ENCODE measurements at places on chromosomes 13 and 19. TPM values are rescaled to one million over a fixed set of nuclear protein-coding genes. Genes with fewer than 3 reads are reported as not detected.
A peak's percentile ranks its signal among the peaks of the same experiment; 100 is the strongest.

Gene FAM216B
- not detected for total RNA-seq

DNA sequence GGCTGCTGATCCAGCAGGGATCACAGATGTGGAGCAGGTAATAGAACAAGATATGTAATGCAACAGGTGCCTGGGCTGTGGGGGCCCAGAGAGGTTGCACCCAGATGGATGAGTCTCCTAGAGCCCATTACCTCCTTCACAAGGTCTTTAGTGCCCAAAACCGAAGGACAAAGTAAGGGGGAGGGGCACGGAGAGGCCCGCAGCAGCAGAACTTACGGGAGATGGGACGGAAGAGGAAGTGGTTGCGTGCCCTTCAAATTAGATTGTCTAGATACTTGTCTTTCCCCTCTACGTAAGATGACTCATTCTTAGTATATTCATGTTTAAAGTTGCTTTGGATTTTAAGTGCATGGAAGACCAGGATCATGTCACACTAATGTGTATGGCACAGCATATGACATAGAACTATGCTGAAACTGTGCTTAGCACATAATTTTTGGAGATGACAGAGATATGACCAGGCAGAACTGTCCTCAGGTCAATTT lies 5.7 kb upstream of the MRPS31 start:
- DNase-seq, result peak; percentile 77

Gene CERS4
- total RNA-seq, result 30.0 TPM

GRCh38 chr13:89748716-89749115 lies 1598.8 kb upstream of the MIR17HG start:
- DNase-seq, result no peak

- no peak for DNase-seq
These were observed 33.3 kb upstream of the GAS6 start for GRCh38 chr13:113897161-113897560.

GRCh38 chr19:40982594-40983101 lies 8.4 kb upstream of the CYP2B6 start:
- DNase-seq, result no peak

GRCh38 chr19:10450853-10451609 lies 30.7 kb downstream of the PDE4A start:
- DNase-seq, result no peak

DNA sequence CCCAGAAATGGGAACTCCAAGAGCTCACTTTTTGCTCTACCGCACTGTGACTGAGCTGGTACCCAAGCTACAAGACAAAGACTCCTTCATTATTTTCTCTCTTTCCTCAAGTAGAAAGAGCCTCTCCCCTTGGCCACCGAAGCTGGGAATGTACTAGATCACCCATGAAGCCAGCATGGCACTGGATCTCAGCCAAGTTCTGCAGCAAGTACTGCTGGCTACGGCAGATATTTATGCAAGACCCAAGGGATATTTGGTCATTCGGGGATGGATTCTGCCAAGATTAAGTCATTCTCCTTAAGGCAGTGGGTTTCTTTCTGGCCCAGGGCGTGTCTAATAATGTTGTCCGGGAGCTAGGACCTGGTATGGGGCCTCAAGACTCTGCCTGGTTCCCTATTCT lies 633.5 kb downstream of the SLITRK1 start:
- DNase-seq, result no peak

GRCh38 chr19:4386041-4386782 lies 14.1 kb downstream of the SH3GL1 start:
- no peak for DNase-seq

- no peak for DNase-seq
These were observed 45.4 kb downstream of the ARHGEF18 start for GRCh38 chr19:7393939-7394730.

DNA sequence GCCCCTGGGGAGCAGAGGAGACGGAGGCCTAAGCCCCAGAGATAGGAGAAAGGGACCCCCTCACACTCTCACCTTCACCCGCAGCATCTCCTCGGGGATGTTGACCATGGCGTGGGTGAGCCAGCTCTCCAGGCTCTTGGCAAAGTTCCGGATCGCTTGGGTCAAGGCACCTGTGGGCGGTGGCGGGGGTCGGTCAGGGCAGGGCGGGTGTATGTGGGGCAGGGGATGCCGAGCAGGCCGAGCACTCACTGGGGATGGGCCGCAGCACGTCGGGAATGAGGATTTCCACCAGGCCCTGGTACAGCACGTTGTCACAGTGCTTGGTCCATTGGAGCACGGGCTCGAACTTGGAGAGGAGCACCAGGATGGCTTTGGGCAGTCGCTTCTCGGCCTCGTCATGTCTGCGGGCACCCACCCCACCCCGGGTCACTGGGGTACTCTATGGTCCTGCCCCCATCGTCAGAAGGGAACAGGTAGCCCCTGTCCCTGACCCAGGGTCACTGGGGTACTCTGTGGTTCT lies 13.1 kb downstream of the DCAF15 start:
- DNase-seq, result no peak

Gene ZNF570
- 2.6 TPM for total RNA-seq

DNA sequence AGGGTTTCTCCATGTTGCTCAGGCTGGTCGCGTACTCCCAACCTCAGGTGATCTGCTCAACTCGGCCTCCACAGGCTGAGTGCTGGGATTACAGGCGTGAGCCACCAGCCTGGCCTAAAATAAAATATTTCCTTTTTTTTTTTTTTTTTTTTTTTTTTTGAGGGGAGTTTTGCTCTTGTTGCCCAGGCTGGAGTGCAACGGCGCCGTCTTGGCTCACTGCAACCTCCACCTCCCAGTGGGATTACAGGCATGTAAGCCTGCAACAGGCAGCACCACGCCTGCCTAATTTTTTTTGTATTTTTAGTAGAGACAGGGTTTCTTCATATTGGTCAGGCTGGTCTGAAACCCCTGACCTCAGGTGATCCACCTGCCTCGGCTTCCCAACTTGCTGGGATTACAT lies 4.9 kb downstream of the ZNF506 start:
- no peak for DNase-seq

DNA sequence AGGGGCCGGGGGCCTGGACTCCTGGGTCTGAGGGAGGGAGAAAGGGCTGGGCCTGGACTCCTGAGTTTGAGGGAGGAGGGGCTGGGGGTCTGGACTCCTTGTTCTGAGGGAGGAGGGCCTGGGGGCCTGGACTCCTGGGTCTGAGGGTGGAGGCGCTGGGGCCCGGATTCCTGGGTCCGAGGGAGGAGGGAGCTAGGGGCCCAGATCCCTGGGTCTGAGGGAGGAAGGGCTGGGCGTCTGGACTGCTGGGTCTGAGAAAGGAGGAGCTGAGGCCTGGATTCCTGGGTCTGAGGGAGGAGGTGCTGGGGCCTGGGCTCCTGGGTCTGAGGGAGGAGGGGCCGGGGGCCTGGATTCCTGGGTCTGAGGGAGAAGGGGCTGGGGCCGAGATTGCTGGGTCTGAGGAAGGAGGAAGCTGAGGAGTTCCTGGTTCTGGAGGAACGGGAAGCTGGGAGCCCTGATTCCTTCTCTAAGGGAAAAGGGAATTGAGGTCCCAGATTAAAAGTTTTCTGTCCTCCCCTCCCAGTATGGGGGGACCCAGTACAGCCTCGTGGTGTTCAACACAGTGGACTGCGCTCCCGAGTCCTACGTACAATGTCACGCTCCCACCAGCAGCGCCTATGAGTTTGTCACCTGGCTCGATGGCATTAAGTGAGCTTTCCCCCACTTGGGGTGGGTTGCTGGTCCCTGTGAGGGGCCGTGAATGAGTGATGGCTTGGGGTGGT lies 721 bp downstream of the MED25 start:
- no peak for DNase-seq

GRCh38 chr13:109572389-109572788 lies 214.0 kb downstream of the IRS2 start:
- DNase-seq, result no peak

DNA sequence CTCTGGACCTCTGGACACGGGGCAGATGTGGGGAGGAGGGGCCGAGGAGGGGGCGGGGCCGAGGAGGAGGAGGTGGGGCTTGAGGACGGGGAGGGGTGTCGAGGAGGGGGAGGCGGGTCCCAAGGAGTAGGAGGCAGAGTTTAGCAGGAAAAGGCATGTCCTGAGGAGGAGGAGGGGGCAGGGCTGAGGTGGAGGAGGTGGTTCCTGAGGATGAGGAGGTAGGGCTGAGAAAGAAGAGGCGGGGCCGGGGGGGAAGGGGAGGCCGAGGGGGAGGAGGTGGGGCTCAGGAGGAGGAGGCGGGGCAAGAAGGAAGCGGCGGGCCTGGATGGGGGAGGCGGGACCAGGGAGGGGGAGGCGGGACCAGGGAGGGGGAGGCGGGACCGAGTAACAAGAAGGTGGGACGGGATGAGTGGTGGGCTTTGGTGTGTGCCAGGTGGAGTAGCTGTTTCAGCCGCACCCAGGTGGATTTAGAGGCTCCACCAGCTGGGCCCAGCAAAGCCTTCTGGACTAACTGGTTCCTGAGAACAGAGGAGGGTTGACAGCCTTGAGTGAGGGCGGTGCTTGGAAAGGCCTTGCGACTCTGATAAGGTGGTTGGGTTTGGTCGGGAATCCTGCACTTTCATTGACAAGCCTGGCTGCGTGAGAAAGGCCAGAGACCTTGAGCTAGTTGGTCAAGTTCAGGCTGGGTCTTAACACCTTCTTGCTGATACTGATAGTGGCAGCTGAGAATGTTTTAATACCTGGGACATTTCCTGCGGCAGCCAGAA lies 7.7 kb downstream of the TECR start:
- DNase-seq, result peak; percentile 56

DNA sequence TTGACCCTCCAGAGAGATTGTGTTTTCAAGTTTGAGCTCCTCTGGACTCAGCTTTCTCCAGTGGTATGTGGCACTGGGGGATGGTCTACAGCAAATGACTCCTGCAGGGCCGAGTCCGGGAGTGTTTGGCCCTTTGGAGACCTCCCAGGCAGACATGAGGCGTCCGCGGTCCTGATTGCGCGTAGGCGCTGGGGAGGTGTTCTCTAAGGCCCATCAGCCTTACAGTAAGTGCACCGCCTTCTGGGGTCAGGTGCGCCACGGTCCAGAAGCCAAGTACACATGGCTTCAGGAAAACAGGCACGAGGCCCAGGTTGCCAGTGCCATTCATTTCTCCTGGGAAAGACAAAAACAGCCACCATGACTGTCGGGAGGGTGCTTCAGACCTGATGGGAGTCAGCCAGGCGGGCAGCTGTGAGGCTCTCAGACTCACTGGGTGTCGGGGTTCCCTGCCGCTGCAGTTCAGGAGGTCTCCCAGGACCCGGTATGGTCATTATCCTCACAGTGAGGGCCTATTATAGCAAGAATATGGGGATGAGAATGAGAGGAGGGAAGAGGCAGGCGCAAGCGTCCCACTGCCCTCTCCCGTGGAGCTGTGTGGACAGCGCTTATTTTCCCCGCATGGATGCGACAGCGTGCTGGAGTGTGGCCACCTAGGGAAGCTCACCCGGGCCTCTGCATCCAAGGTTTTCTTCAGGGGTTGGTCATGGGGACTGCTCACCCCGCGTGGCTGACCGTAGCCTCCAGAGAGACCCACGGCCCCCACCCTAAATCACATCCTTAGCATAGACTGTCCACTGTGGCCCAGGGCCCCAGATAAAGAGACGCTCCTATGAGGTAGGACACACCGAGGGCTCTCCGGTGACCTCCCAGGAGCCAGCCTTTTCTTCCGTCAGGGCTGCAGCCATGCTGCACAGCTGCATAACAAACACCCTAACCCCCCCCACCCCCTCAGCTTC lies 21.8 kb downstream of the CCDC8 start:
- DNase-seq, result no peak

DNA sequence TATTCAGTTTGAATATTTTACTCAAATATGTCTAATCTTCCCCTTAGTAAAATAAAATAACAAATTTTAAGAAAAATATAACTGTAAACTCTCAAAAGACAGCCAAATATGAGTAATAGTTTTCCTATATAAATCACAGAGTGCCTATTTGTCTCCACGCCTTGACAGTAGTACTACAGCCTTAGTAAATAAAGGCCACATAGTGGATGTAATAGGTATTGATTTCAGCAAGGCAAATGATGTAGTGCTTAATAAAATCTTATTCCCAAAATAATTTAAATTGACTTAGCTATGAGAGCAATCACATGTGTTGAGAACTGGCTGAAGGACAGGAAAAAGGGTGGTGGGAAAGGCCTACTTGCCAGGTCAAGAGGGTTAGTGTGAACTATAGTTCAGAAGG lies 747.2 kb downstream of the OLFM4 start:
- DNase-seq, result no peak

Gene SPACA6
- total RNA-seq, result 10.9 TPM

DNA sequence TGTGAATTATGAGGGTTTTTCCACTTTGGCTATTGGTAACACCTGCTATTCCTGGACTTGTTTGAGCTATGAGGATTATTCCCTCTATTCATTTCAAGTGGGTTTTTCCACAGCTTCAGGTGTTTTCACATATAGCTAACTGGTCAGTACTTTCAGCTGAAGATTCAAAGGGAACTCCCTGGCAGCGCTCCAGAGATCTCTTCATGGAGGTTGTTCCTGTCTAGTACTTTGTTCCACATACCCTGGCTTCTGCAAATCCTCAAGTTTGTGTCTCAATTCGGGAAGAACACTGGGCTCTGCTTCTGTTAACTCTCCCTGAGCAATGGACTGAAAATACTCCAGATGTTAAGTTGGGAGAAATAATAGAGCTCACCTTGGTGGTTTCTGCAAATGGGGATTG lies 5.6 kb upstream of the ZNF607 start:
- no peak for DNase-seq

DNA sequence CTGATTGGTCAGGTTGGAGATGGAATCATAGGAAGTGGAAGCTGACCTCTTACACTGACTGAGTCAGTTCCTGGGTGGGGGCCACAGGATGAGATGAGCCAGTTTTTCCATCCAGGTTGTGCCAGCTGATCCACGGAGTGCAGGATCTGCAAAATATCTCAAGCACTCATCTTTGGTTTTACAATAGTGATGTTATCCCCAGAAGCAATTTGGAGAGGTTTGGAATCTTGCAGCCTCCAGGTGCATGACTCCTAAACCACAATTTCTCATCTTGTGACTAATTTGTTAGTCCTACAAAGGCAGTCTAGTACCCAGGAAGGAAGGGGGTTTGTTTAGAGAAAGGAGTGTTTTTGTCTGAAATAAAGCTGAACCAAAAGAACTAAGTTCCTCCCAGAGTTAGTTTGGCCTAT lies 212.8 kb downstream of the SLITRK6 start:
- DNase-seq, result no peak

- DNase-seq, result no peak
These were observed 147.0 kb downstream of the DCT start for GRCh38 chr13:94332359-94333096.

- peak; percentile 46 for DNase-seq
These were observed 4.3 kb downstream of the RUVBL2 start for GRCh38 chr19:48997972-48998371.

Gene ZNF560
- not detected for total RNA-seq

Gene ERFL
- 2.3 TPM for total RNA-seq
